ENCODE measurements at places on chromosomes 12 and 14.
A peak's percentile ranks its signal among the peaks of the same experiment; 100 is the strongest.

GRCh38 chr12:54983536-54984101, 943 bp downstream of the TESPA1 start:
- peak; percentile 36 for DNase-seq

GRCh38 chr12:126201981-126202537, 1136.8 kb downstream of the AACS start:
- DNase-seq, result no peak

- peak; percentile 54 for DNase-seq
These were observed 35.9 kb downstream of the XRCC3 start for GRCh38 chr14:103679351-103679750.

GRCh38 chr12:103930787-103931735, 851 bp downstream of the HSP90B1 start:
- DNase-seq, result no peak

- DNase-seq, result no peak
These were observed 229.1 kb upstream of the CLEC14A start for GRCh38 chr14:38485026-38485425.

GRCh38 chr12:113934060-113934814, 31.9 kb downstream of the RBM19 start:
- no peak for DNase-seq

- DNase-seq, result no peak
These were observed 540.0 kb upstream of the TBX3 start for GRCh38 chr12:115223991-115224390.

GRCh38 chr12:26109343-26109881, 15.4 kb downstream of the BHLHE41 start:
- DNase-seq, result no peak

GRCh38 chr14:60272177-60272576, 23.2 kb downstream of the PPM1A start:
- DNase-seq, result no peak

GRCh38 chr12:93090731-93091172, 161.7 kb upstream of the EEA1 start:
- DNase-seq, result no peak

GRCh38 chr14:38973083-38973700, 129.8 kb downstream of the SEC23A start:
- DNase-seq, result no peak

GRCh38 chr14:84085493-84085892, 1444.5 kb upstream of the FLRT2 start:
- no peak for DNase-seq
